Activated CD4-positive, alpha-beta T cell treated with anti-CD3 and anti-CD28 coated beads for 24 hours (primary cell): ENCODE measurements at places on chromosomes 1 and 21.

DNA sequence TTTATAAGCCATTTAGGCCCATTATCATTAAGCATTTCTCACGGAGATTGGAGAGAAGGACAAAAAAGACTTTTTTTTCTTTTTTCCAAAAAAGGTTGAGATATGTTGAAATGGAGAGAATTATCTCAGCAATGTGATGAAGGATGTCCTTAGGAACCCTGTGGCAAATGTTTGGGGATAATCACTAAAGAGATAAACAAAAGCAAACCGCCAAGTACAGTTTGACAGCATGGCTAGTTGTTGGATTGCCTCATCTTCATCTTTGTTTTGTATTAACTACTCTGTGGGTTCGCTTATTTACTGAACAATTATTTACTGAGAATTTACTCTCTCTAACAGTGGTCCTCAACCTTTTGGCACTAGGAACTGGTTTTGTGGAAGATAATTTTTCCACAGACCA is 97.4 kb upstream of the HP1BP3 start:
- no peak for DNase-seq

GRCh38 chr1:98405581-98406074 is 255.9 kb upstream of the SNX7 start:
- no peak for DNase-seq

GRCh38 chr1:209168204-209168603 is 415.3 kb upstream of the CAMK1G start:
- DNase-seq = no peak

- DNase-seq = no peak
These were observed 87.6 kb downstream of the DRAM2 start for GRCh38 chr1:111052246-111052645.

DNA sequence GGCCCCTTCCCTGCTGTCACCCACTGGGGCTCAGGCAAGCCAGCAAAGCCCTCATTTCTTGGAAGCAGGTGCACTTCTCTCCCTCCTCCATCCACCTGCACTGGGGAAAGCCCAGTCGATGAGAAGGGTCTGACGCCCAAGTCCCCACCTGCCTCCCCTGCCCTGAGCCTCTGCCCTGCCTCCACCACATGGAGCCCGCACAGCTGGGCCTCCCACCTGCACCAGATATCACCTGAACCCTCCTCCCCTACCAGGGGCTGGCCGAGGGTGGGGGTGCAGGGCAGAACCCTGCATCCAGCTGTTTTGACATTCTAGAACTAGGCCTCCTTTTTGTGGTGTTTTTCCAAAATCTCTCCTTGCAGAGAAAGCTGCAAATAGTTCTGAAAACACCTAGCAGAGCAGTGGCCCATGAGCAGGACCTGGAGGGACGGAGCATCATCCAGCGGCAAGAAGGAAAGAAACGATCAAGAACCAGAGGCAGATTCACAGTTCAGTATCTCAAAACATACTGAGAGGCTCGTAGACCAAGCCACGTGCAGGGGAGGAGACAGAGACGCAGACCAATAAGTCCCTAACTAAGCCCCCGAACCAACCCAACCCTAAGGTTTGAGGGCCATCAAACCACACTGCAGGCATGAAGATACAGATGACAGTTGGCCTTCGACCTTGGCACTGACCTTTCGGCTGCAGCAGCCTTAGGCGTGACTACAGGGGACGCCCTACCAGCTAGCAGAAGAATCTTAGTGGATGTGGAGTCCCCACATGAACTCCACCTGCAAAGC is 16.7 kb downstream of the CHD5 start:
- DNase-seq = no peak

GRCh38 chr1:21816602-21817302 is 4.7 kb downstream of the LDLRAD2 start:
- no peak for DNase-seq

DNA sequence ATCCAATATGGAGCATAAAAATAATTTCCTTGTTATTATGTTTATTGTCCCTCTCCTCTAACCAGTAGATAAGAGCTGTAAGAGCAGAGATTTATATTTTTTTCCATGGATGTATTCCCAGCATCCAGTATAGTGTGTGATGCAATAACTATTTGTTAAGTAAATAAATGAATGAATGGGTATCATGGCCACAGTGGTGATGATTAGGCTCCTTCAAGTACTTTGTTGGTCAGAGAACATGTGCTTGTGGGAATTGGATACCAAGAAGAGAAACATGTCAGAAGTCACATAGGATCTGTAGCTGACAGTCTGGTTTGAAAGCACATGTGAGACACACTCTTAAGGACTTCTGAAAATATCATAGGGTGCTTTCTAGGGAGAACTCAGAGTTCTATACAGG is 588.5 kb downstream of the AGBL4 start:
- no peak for DNase-seq

- DNase-seq = no peak
These were observed 31.7 kb upstream of the TADA1 start for GRCh38 chr1:166907763-166908162.

DNA sequence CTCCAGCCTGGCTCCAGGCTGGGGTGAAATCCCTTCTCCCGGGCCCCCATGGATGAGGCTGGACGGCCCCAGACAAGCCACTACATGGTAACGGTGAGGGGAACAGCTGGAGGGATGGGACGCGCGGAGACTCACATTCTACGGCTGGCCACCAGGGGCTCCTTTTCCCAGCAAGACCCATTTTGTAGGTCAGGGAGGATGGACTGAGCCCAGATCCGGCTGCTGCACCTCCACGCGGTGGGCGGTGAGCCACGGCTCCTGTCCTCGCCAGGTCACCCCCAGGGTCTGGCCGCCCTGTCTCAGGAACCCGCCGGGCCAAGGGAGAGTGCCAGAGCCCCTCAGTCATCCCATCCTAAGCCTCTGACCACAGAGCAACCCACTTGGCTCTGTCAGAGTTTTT is 75.0 kb upstream of the ACTRT2 start:
- DNase-seq = no peak

- no peak for DNase-seq
These were observed 56.5 kb downstream of the GALNT2 start for GRCh38 chr1:230123280-230124185.

DNA sequence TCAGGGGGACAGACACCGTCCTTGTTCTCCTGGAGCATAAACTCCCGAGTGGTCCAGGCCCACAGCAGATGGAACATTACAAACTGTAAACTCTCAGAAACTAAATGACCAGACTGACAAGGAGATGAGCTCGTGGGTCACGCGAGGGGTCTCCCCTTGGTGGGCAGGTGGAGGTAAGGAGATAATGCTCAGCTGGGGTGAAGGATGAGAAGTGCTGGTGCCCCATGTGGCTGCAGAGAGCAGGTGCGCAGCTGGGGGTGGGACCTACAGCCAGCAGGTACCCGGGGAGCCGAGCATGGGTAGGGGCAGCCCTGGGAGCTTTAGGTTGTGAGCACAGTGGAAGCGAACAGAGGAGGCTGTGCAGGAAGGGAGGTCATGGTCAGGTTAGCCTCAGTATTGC is 40.1 kb downstream of the AJAP1 start:
- DNase-seq = no peak

DNA sequence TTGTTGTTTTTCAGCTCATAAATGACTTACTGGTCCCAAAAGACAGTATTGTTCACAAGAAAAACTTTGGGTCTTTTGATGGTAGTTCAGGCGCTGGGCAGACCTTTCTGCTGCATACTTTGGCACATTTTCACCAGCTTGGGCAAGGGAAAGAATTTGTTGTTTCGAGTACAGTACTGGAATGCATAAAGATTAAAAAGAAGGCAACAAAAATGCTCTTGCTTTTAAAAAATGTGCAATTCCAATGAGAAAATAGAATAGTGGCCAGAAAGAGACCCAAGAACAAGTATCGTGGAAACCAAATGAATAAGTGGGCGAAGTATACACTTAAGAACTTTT is 56.0 kb downstream of the CLIC6 start:
- DNase-seq = no peak
